ENCODE measurements at places on chromosomes 16 and 17.
A peak's percentile ranks its signal among the peaks of the same experiment; 100 is the strongest.

DNA sequence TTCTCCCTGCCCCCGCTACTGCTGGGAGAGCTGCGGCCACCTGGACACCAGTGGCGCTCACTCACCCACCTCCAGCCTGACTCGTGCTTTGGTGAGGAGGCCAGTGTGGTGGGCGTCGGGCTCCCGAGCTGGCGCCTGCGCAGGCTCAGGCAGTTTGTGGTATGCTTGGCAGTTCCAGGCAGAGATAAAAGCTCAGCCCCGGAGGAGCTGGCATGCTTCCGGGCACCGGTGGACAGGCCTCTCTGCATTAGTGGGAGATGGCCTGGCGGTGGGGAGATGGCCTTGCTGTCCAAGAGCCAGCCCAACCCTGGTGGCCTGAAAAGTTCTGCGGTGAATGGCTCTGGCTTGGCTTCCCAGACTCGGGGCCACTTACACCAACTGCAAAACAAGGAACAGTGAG is 4.1 kb downstream of the ADGRG1 start:
- DNase-seq = no peak

GRCh38 chr17:20733923-20734322 is 154.4 kb downstream of the CDRT15L2 start:
- DNase-seq = no peak

DNA sequence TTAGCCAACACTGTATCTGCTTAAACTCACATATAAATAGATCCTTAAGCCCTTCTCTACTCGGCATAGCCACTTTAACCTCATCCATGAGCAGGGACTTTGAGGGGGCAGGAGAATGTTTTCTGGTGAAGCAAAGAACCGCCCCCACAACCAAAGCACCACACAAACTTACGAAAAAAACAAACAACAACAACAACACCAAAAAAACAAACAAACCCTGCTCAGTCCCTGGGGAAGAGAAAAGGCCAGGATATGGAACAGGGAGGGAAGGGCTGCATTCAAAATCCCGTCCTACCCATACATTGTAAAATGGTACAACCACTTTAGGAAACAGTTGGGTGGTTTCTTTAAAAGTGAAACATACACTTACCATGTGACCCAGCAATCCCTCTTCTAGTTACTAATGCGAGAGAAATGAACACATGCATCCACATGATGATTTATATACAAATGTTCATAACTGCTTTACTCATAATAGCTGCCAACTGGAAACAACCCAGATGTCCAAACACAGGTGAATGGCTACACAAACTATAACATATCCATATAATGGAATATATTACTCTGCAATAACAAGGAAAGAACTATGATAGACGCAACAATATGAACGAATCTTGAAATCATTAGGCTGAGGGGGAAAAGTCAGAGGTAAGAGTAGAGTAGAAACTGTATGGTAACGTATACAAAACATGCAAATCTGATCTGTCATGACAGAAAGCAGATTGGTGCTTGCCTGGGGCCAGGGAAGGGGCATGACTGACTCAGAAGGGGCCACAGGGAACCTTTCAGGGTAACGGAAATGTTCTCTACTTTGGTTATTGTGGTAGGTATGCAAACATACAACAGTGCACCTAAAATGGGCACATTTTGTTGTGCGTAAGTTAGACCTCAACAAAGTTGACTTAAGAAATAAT is 37.7 kb upstream of the TOB1 start:
- DNase-seq = no peak

GRCh38 chr17:18250259-18250658 is 8.3 kb downstream of the FLII start:
- DNase-seq = no peak

- no peak for DNase-seq
Observed at GRCh38 chr16:84313921-84314320, 19.2 kb downstream of the WFDC1 start.

- DNase-seq = no peak
Observed at GRCh38 chr16:23128056-23128455, 21.2 kb downstream of the USP31 start.

DNA sequence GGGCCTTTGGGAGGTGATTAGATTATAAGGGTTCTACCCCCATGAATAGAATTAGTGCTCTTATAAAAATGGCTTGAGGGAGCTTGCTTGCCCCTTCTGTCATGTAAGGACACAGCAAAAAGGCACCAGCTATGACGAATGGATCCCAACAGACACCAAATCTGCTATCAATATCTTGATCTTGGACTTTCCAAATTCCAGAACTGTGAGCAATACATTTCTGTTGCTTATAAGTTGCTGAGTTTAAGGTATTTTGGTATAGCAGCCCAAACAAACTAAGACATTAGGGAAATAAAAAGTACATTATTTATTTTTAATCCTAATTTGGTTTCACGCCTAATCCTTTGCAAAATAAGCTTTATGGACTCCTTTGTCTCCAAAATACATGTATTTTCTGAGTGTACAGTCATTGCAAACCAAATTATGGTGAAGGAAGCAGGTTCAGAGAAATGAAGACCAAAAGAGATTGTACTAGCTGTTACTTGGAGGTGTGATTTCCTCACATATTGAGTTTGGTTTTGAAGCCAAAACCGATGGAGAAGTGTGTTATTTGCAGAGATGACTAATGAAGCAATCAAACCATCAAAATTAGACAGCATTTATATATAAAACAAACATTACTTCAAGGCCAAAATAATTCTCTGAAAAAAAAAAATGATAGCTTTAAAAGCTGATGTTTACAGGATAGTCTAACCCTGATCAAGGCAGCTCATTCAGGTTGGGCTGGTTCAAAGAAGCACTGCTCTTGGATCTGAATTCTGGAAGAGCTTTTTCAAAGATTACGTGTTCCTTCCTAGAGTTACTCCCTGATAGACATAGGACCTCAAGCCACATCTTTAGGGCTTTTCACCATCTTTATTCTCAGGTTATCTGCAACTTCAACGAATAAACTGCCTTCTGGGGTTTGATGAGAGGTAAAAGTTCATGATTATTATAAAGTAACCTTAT is 71.6 kb downstream of the MYO1D start:
- no peak for DNase-seq

DNA sequence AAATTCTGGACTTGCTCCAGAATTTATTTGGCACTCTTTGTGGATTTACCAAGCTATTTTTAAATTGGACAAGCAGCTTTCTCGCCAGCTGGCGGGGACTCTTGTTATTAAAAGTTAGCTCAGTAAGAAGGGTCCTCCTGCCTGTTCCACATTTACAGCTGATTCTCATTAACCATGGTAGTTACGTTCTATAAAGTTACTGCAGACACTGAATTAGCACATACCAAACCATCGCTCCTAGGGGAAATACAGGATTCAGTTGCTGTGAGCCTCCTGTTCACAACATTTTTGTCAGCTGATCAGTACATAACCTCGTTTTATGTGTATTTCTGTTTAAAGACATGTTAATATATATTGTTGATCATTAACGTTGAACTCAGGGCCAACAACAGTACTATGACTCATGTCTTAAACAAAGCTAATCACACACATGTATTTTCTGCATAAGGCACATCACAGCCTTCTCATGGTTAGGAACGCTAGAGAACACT is 4.2 kb downstream of the LDAF1 start:
- DNase-seq = peak; percentile 31

DNA sequence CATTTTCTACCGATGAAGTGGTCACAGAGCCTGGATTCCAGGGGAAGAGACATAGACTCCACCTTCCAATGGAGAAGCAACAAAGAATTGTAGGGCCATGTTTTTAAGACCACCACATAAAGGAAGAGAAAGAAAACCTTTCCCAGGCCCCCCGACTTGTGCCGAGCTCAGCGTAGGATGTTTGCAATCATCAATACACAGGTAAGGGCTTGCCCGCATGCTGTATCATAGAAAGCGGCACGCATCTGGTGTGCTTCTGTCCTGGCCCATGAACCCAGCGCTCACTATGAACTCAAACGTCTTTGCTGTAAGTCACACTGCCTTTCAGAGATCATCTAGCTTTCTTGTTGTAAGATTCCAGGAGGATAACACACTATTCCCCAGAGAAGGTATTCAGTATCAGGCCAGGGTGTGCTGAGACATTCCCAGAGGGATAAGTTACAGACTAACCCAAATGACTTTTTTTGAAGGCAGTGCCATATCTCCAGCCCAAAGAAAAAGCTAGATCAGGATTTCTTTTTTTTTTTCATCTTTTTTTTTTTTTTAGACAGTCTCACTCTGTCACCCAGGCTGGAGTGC is 79.5 kb upstream of the RPL38 start:
- no peak for DNase-seq
